Mesothelial cell of epicardium (in vitro differentiated cells): ENCODE measurements at places on chromosomes 6 and 20. TPM values are rescaled to one million over a fixed set of nuclear protein-coding genes. Genes with fewer than 3 reads are reported as not detected.

SLC16A10 gene
- total RNA-seq, result 15.0 to 18.0 TPM (median 15.1 TPM) in 3 replicates

ATF6B gene
- total RNA-seq, result 95.8 to 99.8 TPM (median 96.3 TPM) in 3 replicates

SLC22A7 gene
- not detected in 3 replicates for total RNA-seq

TNFRSF21 gene
- total RNA-seq, result 23.8 to 25.0 TPM (median 24.2 TPM) in 3 replicates

CYP21A2 gene
- 0.58 to 1.2 TPM (median 0.91 TPM) in 3 replicates for total RNA-seq

ABHD16B gene
- total RNA-seq, result not detected in 3 replicates

KCNQ5 gene
- total RNA-seq, result 4.8 to 5.4 TPM (median 5.2 TPM) in 3 replicates

TFAP2D gene
- total RNA-seq, result not detected in 3 replicates

GRCh38 chr6:169851641-169852503, 100.5 kb downstream of the ERMARD start:
- H3K4me1 ChIP-seq, result no peaks in the 10 kb centered on the region
- H3K36me3 ChIP-seq, result no peaks in the 10 kb centered on the region
- DNase-seq, result peak; percentile 31
- no peak overlapping the region for H3K27ac ChIP-seq
- no peak overlapping the region for H3K4me3 ChIP-seq

GRCh38 chr20:50498071-50498776, 12.0 kb upstream of the PTPN1 start:
- no peak for DNase-seq
- no peaks in the 10 kb centered on the region for H3K36me3 ChIP-seq
- peaks cover 7% of the 10 kb centered on the region for H3K4me1 ChIP-seq
- no peak overlapping the region for H3K4me3 ChIP-seq
- no peak overlapping the region for H3K27ac ChIP-seq

GRCh38 chr6:18741741-18742140, 354.6 kb downstream of the RNF144B start:
- no peak overlapping the region for H3K4me3 ChIP-seq
- no peak overlapping the region for H3K27ac ChIP-seq
- no peaks in the 10 kb centered on the region for H3K36me3 ChIP-seq
- DNase-seq, result no peak
- H3K4me1 ChIP-seq, result no peaks in the 10 kb centered on the region

DNA sequence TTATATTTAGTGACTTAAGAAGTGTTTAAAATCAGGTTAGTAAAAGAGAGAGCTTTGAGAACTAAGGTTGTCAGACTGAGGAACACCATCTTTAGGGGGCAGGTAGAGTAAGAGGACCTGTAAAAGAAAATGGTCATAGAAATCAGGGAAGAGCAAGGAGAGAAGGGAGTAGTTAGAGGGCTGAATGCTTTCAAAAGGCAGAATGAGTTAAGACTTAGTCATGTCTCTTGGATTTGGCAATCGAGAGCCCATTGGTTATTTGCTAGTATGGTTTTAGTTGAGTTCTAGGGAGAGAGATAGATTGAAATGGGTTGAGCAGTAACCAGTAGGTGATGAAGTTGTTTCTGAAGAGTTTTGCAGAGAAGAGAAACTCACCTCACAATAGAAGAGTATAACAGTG, 51.1 kb downstream of the RALGAPB start:
- no peak overlapping the region for H3K4me3 ChIP-seq
- no peak overlapping the region for H3K27ac ChIP-seq
- H3K27me3 ChIP-seq, result no peaks in the 10 kb centered on the region
- no peak for DNase-seq
- H3K36me3 ChIP-seq, result peaks cover 19% of the 10 kb centered on the region

GRCh38 chr20:5848711-5849505, 98.7 kb downstream of the SHLD1 start:
- H3K4me1 ChIP-seq, result peaks cover 22% of the 10 kb centered on the region
- no peak overlapping the region for H3K4me3 ChIP-seq
- H3K36me3 ChIP-seq, result no peaks in the 10 kb centered on the region
- H3K27me3 ChIP-seq, result no peaks in the 10 kb centered on the region

DNA sequence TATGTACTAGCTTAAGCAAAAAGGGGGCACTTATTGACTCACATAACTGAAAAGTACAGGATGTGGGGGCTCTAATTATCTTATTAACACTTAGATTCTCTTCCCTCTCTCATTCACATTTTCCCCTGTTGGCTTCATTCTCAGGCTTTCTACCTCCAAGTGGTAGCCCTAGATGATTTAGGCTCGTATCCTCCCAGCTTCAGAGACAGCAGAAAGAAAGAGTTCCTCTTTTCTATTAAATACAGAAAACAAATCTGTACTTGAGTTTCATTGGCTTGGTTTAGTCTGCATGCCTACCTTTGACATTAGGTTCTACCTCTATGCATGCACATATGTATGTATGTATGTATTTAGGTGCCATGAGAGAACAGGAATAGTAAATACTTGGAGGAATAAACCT, 15.5 kb upstream of the E2F3 start:
- H3K27ac ChIP-seq, result no peak overlapping the region
- no peak overlapping the region for H3K4me3 ChIP-seq
- no peaks in the 10 kb centered on the region for H3K4me1 ChIP-seq
- no peaks in the 10 kb centered on the region for H3K27me3 ChIP-seq
- DNase-seq, result no peak
- no peaks in the 10 kb centered on the region for H3K36me3 ChIP-seq

DNA sequence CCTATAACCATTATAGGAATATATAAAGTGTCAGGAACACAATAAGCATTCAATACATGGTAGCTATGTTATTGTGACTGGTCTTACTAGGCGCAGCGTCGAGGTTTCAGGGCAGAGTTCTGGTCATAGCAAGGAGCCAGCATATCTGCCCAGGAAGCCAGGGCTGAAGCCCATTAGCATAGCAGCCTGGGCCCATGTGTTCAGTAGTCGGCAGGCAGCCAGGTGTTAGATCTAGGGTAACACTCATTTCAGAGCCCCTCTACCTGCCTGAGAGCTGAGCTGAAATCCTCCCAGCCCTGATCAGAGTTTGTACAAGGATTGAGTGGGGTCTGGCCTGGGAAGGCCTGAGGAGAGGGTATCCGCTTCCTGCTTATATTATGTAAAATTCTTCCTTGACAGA, 32.1 kb downstream of the C20orf173 start:
- no peak for DNase-seq
- H3K4me3 ChIP-seq, result no peak overlapping the region
- H3K27me3 ChIP-seq, result no peaks in the 10 kb centered on the region
- no peaks in the 10 kb centered on the region for H3K4me1 ChIP-seq
- no peak overlapping the region for H3K27ac ChIP-seq

- peak overlapping the region; percentile 93 for H3K4me3 ChIP-seq
- DNase-seq, result no peak
- H3K27me3 ChIP-seq, result no peaks in the 10 kb centered on the region
- H3K27ac ChIP-seq, result peak overlapping the region; percentile 98
Observed at GRCh38 chr6:42929821-42930360, 611 bp downstream of the CNPY3 start.

DNA sequence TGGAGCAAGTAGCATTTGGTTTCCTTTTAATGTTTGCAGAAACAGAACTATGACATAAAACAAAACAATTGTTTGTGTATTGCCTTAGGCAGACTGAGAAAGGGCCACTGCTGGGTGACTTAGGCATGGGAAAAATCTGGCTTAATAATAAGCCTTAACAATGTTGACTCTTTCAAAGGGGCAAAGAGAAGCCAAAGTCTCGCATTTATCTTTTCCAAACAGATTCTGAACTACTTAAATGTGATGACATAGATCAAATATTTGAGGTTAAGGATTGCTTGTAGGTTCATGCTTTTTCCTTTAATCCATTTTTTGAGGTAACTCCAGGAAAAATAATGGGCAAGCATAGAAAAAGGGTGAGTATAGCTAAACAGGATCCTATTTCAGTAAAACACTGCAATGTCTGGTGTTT, 39.6 kb downstream of the ADAT2 start:
- no peak overlapping the region for H3K4me3 ChIP-seq
- no peaks in the 10 kb centered on the region for H3K36me3 ChIP-seq
- H3K27ac ChIP-seq, result no peak overlapping the region
- DNase-seq, result no peak
- no peaks in the 10 kb centered on the region for H3K27me3 ChIP-seq

- H3K27me3 ChIP-seq, result no peaks in the 10 kb centered on the region
- H3K4me3 ChIP-seq, result peak overlapping the region; percentile 92
- H3K4me1 ChIP-seq, result peaks cover 50% of the 10 kb centered on the region
Observed at GRCh38 chr20:19758501-19759331, 658 bp downstream of the RIN2 start.

- H3K27me3 ChIP-seq, result no peaks in the 10 kb centered on the region
- DNase-seq, result no peak
- peak overlapping the region; percentile 83 for H3K27ac ChIP-seq
- no peaks in the 10 kb centered on the region for H3K36me3 ChIP-seq
- peaks cover 30% of the 10 kb centered on the region for H3K4me1 ChIP-seq
Observed at GRCh38 chr20:9112541-9113515, 43.9 kb downstream of the PLCB4 start.

- no peak overlapping the region for H3K4me3 ChIP-seq
- H3K4me1 ChIP-seq, result peaks cover 6% of the 10 kb centered on the region
- H3K27ac ChIP-seq, result no peak overlapping the region
- DNase-seq, result no peak
- no peaks in the 10 kb centered on the region for H3K36me3 ChIP-seq
Observed at GRCh38 chr6:124368131-124368530, 564.5 kb downstream of the NKAIN2 start.

GRCh38 chr6:35782424-35782823, 1.6 kb downstream of the CLPSL1 start:
- no peak overlapping the region for H3K27ac ChIP-seq
- peaks cover 18% of the 10 kb centered on the region for H3K27me3 ChIP-seq
- no peaks in the 10 kb centered on the region for H3K36me3 ChIP-seq
- DNase-seq, result no peak
- peaks cover 6% of the 10 kb centered on the region for H3K4me1 ChIP-seq
- no peak overlapping the region for H3K4me3 ChIP-seq

DNA sequence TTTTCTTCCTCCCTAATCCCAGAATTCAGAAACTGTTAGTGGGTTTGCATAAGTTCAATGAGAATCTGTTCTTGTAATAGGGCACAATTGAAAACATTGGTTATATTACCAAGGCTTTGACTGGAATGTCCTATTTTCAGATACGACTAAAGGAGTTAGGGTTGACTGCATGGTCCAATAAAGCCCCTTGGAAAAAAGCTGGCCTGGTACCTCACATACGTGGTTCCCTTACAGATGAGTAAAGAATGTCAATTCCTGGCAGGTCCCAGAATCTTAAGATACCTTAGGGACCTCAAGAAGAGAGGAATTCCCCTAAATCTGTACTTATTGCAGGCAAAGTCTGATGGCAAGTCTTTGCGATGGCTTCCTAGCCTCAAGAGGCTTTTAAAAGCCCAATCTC, 4.6 kb downstream of the PPDPF start:
- peaks cover 16% of the 10 kb centered on the region for H3K36me3 ChIP-seq
- H3K27me3 ChIP-seq, result peaks cover 1% of the 10 kb centered on the region
- peaks cover 12% of the 10 kb centered on the region for H3K4me1 ChIP-seq
- DNase-seq, result no peak

DNA sequence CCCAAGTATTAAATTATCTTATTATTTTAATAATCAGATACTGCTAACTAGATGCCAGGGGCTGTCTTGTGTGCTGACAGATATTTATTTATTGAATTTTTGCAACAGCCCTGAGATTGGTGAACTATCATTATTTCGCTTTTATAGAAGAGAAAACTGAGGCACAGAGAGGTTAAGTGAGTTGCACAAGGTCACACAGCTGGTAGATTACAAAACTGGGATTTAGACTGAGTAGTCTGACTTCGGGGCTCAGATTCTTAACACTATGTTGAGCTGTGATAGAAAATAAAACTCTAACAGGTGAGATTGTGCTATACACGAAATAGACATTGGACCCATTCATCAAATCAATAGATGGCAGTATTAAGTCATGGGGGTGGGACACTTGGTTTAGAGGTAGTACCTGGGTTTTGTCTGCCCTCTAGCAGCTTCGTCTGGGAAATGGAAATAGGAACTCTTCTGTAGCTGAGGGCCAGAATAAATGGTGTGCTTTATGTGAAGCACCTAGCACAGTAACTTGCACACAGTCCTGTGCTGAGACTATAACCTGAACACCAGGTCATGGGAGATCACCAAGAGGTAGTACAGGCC, 113.4 kb downstream of the B3GAT2 start:
- no peak for DNase-seq
- H3K4me1 ChIP-seq, result peaks cover 22% of the 10 kb centered on the region
- H3K27me3 ChIP-seq, result no peaks in the 10 kb centered on the region
- no peak overlapping the region for H3K27ac ChIP-seq

DNA sequence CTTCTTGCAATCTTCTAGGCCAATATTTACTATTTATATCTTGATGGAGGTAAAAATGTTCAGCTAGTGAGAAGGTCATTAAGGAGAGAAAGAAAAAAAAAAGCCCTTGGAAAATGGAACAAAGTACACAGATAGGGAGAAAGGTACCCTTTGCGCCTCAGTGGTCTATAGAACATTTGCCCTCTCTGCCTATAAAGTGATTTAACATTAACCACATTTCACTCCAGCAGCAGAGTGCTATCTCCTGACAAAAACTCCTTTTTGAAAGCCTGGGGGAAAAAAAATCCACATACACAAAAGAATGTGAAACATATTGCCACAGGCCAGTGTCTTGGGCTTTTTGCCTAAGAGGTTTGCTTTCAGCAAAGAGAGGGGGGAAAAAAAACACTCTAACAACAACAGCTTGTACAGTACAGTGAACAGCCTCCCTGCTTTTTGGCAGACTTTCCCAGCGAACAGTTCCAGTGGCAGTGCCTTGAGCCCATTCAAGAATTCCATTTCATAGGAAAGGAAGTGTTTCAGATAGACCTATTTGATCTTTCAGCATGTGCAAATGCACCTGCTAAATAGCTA, 695 bp downstream of the ARHGAP18 start:
- no peak for DNase-seq
- peak overlapping the region; percentile 87 for H3K4me3 ChIP-seq
- H3K27ac ChIP-seq, result peak overlapping the region; percentile 98
- no peaks in the 10 kb centered on the region for H3K27me3 ChIP-seq
- H3K4me1 ChIP-seq, result peaks cover 42% of the 10 kb centered on the region

DNA sequence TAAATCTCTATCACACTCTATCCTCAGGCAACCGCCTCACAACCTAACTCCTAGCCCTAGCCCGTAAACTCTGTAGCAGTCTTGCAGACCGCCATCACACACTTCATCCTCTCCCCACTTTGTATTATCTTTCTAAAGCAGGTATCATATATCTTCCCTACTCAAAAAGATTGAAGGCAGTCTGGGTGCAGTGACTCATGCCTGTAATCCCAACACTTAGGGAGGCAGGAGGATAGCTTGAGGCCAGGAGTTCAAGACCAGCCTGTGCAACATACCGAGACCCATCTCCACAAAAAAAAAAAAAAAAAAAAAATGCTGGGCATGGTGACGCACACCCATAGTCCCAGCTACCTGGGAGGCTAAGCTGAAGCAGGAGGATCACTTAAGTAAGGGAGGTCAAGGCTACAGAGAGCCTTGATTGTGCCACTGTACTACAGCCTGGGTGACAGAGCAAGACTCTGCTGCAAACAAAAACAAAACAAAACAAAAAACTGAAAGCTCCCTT, 22.9 kb downstream of the RANBP9 start:
- H3K27ac ChIP-seq, result peak overlapping the region; percentile 48
- no peak overlapping the region for H3K4me3 ChIP-seq
- peaks cover 20% of the 10 kb centered on the region for H3K4me1 ChIP-seq
- DNase-seq, result no peak

DNA sequence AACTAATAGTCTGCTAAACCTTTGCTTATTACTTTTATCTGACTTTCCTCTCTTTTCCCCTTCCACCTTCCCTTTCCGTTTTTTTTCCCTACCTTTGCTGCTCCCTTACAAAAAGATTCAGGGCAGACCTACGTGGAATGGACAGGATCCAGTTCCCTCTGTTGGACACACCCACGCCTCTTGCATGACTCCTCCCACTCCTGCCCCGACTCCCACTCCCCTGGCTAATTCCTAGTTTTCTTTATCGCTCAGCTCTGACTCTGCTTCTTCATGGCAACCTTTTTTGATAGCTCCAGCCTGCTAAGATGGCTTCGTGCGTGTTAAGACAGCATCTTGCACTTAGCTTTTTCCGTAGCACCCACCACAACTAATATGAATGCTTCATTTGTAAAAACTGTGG, 715.6 kb upstream of the NRSN1 start:
- H3K27ac ChIP-seq, result no peak overlapping the region
- no peak overlapping the region for H3K4me3 ChIP-seq
- peaks cover 4% of the 10 kb centered on the region for H3K36me3 ChIP-seq
- H3K4me1 ChIP-seq, result peaks cover 59% of the 10 kb centered on the region
